ENCODE measurements at places on chromosomes 1 and 21. TPM values are rescaled to one million over a fixed set of nuclear protein-coding genes. Genes with fewer than 3 reads are reported as not detected.

The SPATA46 gene
- total RNA-seq = not detected

The ZDHHC18 gene
- 40.7 TPM for total RNA-seq

The CDC20 gene
- total RNA-seq = 114 TPM

The BSND gene
- total RNA-seq = not detected

The KRTAP19-1 gene
- 1.0 TPM for total RNA-seq

The IVL gene
- 19.3 TPM for total RNA-seq

The RXRG gene
- total RNA-seq = 0.98 TPM

- no peak for DNase-seq
These were observed 3.6 kb downstream of the PRDM16 start for GRCh38 chr1:3072391-3073185.

DNA sequence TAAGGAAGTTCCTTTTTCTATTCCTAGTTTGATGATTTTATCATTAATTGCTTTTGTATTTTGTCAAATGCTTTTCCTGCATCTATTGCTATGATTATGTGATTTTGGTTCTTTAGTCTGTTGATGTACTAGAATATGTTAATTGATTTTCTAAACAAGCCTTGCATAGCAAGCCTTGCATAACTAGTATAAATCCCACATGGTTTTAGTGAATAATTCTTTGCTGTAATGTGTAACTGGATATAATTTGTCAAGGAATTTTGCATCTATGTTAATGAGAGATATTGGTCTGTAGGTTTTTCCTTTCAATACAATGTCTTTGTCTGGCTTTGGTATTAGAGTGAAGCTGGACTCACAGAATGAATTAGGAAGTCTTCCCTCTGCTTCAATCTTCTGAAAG, 460.2 kb downstream of the LTN1 start:
- DNase-seq = no peak

GRCh38 chr21:16082038-16082816, 352.4 kb downstream of the USP25 start:
- DNase-seq = no peak

DNA sequence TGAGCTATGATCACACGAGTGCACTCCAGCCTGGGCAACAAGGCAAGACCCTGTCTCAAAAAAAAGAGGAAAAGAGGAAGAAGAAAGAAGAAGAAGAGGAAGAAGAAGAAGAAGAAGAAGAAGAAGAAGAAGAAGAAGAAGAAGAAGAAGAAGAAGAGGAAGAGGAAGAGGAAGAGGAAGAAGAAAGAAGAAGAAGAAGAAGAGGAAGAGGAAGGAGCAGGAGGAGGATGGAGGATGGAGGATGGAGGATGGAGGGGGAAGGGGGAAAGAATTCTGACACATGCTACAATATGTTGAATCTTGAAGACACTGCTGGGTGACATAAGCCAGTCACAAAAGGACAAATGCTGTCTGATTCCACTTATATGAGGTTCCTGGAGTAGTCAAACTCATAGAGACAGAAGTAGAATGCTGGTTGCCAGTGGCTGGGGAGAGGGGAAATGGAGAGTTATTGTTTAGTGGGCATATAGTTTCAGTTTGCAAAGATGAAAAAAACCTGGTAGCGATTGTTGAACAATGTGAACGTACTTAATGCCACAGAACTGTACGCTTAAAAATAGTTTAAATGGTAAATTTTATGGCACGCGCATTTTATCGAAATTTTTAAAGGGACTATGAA, 47.3 kb upstream of the COA6 start:
- DNase-seq = no peak

GRCh38 chr1:94909486-94909885, 17.4 kb downstream of the CNN3 start:
- DNase-seq = no peak

DNA sequence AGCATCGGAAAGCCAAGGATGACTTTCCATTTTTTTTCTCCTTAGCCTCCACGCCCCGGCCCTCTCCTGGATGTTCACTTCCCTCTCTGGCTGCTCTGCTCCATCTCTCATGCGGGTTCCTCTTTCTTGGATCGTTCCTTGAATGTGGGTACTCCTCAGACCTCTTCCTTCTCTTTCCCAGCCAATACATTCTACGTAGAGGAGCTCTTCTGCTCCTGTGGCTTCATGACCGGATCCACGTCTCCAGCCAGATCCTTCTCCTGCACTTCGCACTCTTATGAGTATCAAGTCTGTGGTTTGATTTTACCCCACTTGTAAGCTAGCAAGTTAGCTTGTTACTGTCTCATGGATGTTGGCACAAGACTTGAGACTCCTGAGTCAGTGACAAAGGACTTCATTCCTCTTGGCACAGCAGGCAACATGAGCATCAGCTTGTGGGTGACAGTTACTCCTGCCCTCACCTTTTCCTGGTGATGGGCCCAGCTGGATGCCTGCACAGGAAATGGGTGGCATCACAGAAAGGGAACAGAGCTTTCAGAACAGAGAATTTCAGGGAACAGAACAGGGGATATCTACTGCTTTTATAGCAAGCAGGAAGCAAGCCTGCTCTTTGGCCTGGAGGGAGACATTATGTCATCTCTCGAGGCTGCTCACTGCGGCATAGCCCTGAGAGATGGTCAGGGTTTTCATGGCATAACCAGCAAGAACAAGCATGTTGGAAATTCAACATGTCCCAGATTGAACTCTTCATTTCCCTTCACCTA, 100.1 kb upstream of the KIF26B start:
- DNase-seq = no peak

DNA sequence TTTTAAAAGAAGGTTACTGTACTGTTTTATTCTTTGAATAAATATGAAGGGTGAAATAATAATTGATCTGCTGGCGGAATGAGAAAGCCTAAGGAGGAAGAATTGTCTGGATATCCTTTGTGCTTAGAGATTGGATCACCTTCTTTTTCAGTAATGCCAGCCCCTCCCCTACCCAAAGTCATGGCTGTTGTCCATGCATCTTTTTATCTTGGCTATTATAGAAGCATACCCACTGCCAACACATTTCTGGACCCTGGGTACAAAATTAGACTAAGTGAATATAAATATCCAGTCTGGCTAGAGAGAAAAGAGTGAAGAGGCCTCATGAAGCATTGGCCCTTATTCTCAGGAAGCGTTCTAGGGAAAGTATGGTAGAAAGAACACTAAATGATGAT, 28.1 kb downstream of the AK4 start:
- DNase-seq = no peak

- DNase-seq = no peak
These were observed 245.7 kb upstream of the JUN start for GRCh38 chr1:59029411-59030167.

GRCh38 chr21:24897883-24898282, 709.4 kb downstream of the MRPL39 start:
- DNase-seq = no peak

GRCh38 chr1:37519613-37520012, 5.0 kb upstream of the MEAF6 start:
- DNase-seq = no peak

DNA sequence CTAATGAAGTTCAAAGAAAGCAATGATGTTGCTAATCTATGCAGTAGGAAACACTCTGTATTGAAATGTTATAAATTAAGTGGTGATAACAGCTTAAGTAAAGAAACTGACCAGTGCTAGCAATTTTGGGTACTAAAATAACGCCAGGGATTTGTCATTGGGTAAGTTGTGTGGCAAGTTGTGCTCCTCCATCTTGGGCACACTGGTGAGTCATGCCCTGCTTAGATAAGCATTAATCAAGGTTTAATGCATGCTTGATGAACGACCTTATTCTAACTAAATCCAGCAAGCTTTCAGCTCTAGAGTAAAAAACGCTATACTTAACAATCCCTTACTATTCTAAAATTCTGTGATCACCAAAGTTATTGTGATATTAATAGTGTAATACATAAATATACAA, 25.2 kb downstream of the VAMP4 start:
- DNase-seq = no peak

DNA sequence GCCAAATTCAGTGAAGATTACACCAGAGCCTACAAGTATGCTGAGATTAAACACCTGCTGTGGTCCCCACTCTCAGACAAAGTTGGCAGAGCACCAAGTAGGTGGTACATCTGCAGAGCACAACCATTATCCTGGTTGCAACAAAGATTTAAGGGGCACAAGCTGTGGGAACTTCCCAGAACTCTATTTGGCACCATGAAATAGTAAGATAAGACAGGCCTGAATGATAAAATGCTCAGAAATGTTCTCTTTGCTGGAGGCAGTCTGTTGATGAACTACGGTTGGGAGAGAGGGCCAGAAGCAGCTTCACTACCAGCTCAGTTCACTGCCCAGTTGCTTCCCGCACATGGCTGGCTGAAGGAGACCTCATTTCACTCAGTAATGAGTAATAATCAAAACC, 19.9 kb downstream of the RPL5 start:
- no peak for DNase-seq

GRCh38 chr1:56413671-56414199, 165.6 kb downstream of the PLPP3 start:
- no peak for DNase-seq

- no peak for DNase-seq
These were observed 10.2 kb downstream of the COQ8A start for GRCh38 chr1:226950316-226950715.

- DNase-seq = peak; percentile 79
These were observed 3.1 kb upstream of the YRDC start for GRCh38 chr1:37811027-37811655.

GRCh38 chr1:17233675-17234320, 15.1 kb upstream of the PADI3 start:
- DNase-seq = no peak

All from type B pancreatic cell (in vitro differentiated cells).